Liver (tissue), 10 donors: ENCODE measurements at places on chromosomes 6 and 20.
A peak's percentile ranks its signal among the peaks of the same experiment; 100 is the strongest.

DNA sequence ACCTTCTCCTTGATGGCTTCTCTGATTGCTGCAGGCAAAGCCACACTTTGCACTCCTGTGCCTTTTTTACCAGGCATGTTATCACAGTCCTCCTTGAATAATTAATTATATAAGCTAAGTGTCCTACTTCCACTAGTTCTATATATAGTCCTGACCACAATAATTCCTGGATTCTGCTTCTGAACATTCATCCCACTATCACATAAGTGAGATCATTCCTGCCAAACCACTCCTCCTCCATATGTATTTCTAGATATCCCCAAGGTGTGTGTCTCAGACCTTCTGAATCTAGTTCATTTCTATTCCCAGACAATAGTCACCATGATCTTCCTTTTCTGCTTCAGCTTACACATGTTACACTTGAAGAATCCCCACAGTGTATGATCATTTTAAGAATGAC is 1237.5 kb upstream of the MAP3K7 start:
- H3K4me3 ChIP-seq, result no peak overlapping the region
- no peaks in the 10 kb centered on the region for H3K36me3 ChIP-seq
- no peaks in the 10 kb centered on the region for H3K4me1 ChIP-seq
- H3K27me3 ChIP-seq, result no peaks in the 10 kb centered on the region

GRCh38 chr6:144886682-144887081 is 601.5 kb downstream of the UTRN start:
- H3K27ac ChIP-seq, result no peak overlapping the region
- H3K27me3 ChIP-seq, result no peaks in the 10 kb centered on the region
- no peak overlapping the region for H3K4me3 ChIP-seq
- H3K36me3 ChIP-seq, result no peaks in the 10 kb centered on the region
- no peak for DNase-seq
- H3K4me1 ChIP-seq, result no peaks in the 10 kb centered on the region

- peak overlapping the region; percentile 57 for H3K4me3 ChIP-seq
- no peaks in the 10 kb centered on the region for H3K36me3 ChIP-seq
- H3K27ac ChIP-seq, result peak overlapping the region; percentile 48
- H3K4me1 ChIP-seq, result peaks cover 23% of the 10 kb centered on the region
- no peaks in the 10 kb centered on the region for H3K27me3 ChIP-seq
Observed at GRCh38 chr6:21587961-21588480, 5.5 kb upstream of the SOX4 start.

DNA sequence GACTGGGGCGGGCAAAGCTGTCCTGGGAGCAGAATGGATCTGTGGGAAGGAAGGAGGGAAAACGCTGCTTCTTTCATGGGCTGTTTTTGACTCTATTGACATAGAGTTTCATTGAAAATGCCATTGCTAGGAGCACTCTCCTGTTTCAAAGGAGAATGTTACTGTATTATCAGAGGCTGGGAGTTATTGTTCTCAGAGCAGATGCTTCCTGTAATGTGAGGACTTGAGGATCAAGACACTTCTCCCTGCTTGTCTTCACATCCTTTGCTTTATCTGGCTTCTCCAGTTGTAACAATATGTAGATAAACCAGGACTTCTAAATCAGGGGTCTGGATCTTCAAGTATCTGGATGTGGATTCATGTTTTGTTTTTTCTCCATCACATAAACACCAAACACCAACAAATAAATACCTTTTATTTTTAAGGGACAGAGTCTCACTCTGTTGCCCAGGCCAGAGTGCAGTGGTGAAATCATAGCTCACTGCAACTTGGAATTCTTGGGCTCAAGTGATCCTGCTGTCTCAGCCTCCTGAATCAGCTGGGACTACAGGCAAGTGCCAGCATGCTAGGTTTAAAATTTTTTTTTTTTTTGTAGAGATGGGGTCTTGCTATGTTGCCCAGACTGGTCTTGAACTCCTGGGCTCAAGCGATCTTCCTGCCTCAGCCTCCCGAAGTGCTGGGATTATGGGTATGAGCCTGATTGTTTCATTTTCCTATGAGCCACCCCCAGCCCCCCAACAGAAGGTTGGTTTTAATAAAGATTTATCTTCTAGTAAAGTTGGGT is 3.9 kb downstream of the CD109 start:
- H3K4me3 ChIP-seq, result no peak overlapping the region
- no peak overlapping the region for H3K27ac ChIP-seq
- no peaks in the 10 kb centered on the region for H3K27me3 ChIP-seq
- no peaks in the 10 kb centered on the region for H3K36me3 ChIP-seq
- peaks cover 2% of the 10 kb centered on the region for H3K4me1 ChIP-seq
- no peak for DNase-seq

DNA sequence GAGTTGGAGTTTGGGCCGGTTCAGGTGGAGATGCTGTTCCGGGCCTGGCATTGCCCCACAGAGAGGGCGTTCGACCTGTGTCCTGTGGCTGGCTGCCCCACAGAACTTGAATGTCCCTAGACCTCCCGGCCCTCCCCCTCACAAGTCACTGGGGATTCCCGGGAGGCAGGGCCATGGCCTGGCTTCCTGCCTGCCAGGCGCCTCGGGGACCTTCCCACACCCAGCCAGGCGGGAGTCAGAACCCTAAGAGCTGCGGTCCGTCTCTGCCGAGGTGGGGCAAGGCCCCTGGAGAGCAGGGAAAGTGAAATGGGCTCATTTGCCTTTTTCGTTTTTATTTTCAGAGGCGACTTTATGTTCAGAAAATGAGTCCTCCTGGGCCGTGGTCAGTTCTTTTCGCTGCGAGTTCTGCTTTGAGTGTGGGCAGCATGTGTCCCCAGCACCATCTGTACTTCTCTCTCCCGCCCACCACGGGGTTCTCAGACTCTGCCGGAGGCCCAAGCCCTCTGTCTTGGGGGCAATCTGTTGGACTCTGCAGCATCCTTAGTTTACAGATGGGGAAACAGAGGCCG is 8.5 kb downstream of the RBM38 start:
- no peak for DNase-seq
- peaks cover 8% of the 10 kb centered on the region for H3K36me3 ChIP-seq
- H3K4me1 ChIP-seq, result peaks cover 2% of the 10 kb centered on the region
- H3K27ac ChIP-seq, result peak overlapping the region; percentile 3
- H3K27me3 ChIP-seq, result no peaks in the 10 kb centered on the region
